GM12865 (cell line): ENCODE measurements at places on chromosomes 3 and 15.

DNA sequence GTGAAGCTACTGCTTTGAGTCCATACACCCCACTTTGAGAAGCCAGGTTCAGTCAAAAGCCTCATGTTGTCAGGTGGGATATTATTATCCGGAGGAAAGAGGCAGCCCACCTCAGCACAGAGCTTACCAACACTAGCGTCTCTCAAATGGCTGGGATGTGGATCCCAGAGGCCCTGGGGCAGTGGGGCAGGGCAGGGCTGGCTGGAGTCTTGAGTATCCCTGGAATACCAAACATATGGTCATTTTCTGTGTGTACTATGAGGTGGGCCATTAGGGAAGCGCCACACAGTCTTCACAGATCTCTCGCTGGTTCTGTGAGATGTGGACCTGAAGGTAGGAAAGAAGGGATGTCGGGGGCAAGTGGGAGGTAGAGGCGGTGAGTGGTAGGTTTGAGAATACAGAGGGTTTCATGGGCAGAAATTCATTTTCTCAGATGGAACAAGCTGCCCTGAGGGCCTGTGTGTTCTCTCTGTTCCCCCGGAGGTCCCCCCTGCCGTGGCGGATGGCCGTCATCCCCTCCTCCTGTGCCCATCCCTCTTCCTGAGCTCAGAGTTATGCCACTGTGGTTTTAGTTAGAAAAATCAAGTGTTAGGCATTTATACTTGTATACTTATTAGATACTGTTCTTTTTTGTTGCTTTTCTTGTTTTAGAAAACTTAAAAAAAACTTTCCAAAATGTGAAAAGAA is 66.4 kb downstream of the USP13 start:
- DNase-seq = no peak

- no peak for DNase-seq
Measured at GRCh38 chr3:55819005-55819404, 331.9 kb upstream of the WNT5A start.

DNA sequence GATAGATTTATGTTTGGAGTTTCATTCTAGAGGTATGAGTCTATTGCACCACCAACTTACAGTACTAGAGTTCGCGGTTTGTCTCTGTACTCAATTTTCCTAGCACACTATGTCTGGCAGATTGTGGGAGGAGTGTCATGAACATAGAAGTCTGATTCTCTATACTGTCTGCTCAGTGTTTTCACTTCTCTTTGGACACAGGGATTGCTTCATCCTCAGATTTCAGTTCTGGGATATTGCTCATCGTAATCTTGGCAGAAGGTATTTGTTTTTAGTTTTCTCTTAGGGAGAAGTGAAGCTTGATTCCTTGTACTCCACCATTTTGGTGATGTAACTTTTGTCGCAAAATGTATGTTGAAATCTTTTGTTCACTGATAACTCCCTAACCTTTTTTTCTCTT is 27.8 kb upstream of the AZI2 start:
- no peak for DNase-seq

- DNase-seq = no peak
Measured at GRCh38 chr3:152460936-152461335, 192.2 kb downstream of the MBNL1 start.

- DNase-seq = no peak
Measured at GRCh38 chr3:33991673-33992072, 193.2 kb downstream of the PDCD6IP start.

GRCh38 chr15:74783072-74783807 is 1.4 kb downstream of the CSK start:
- peak; percentile 76 for DNase-seq

- DNase-seq = no peak
Measured at GRCh38 chr15:70356919-70357318, 259.2 kb upstream of the TLE3 start.

DNA sequence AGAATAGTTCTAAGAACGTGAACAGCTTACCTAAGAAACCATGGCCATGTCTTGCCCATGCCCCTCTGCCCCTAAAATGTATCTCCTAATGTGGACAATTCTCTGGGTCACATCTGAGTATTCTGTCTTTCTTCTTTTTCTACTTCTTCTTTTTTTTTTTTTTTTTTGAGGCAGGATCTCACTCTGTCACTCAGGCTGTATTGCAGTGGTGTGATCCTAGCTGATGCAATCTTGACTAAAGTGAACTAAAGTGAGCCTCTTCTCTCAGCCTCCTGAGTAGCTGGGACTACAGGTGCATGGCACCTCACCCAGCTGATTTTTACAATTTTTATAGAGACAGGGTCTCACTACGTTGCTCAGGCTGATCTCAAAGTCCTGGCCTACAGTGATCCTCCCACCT is 204.8 kb upstream of the ZPLD1 start:
- no peak for DNase-seq

GRCh38 chr15:62190274-62190673 is 25.2 kb upstream of the C2CD4B start:
- no peak for DNase-seq

GRCh38 chr3:129016720-129017483 is 15.8 kb downstream of the EFCC1 start:
- DNase-seq = peak; percentile 90

- DNase-seq = no peak
Measured at GRCh38 chr3:125281381-125281780, 68.8 kb upstream of the SLC12A8 start.

DNA sequence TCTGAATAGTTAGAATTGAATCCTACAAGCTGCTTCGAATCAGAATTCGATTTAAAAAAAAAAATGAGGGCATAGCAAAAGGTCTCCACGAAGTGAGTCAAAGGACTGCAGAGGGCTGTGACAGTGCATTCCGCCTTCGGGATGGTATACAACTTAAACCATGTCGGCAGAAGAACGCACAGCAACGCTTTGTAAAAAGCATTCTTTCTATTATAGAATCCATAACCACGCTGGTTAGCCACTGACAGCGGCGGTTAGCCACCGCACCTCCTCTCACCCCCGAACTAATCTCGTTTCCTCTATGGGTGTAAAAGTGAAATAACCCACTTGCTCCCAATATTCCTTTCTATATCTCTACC is 664 bp upstream of the PIK3CA start:
- no peak for DNase-seq

DNA sequence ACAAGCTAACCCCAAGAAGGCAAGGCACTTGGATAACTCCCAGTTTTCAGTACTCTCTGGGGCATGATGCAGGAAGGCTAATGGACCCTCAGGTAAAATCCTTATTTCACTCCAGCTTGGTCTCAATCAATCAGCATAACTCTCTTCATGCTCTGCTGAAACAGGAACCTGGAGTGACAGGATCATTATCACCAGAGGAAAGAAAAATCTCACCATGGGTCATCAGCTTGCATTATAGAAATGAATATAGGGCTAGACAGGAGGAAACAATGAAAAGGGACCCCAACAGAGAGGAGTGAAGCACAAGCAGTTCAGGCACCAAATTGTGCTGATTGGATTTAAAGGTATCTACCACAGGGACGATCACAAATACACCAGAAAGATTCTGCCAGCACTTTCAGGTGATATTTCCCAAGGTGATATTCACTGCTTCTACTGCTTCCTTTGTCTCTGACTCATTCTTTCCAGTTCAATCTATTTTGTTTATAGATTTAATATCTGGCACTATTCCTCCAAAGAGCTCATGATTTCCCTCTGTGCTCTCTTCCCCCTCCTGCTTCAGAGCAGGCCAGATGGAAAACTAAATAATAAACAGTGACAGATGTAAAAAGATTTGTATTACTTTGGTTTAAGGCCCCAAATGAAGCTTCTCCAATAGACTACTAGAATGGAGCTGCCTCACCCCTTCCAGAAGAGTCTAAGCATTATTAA is 22.9 kb upstream of the THUMPD3 start:
- no peak for DNase-seq

GRCh38 chr15:40465939-40466338 is 4.8 kb upstream of the CHST14 start:
- DNase-seq = no peak

DNA sequence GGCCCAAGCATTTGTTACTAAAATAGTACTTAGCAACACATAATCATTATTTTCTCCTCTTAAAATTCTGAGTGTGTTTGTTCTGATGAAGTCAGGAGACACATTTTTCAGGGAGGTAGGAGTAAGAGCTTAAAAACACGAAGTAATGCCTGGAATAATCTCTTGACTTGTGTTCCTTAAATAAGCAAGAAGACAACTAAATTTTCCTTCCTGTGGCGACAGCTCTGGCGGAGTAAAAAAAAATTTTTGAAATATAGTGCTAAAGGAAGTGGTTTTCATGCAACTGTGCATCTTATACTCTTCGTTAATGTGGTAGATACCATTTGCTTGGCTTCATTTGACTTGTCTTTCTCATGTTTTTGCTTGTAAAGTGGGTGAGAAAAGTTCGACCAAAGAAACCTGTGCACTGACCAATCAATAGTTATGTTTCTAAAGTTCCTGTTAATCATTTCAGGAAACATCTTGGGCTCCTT is 11.1 kb upstream of the MBNL1 start:
- peak; percentile 87 for DNase-seq

DNA sequence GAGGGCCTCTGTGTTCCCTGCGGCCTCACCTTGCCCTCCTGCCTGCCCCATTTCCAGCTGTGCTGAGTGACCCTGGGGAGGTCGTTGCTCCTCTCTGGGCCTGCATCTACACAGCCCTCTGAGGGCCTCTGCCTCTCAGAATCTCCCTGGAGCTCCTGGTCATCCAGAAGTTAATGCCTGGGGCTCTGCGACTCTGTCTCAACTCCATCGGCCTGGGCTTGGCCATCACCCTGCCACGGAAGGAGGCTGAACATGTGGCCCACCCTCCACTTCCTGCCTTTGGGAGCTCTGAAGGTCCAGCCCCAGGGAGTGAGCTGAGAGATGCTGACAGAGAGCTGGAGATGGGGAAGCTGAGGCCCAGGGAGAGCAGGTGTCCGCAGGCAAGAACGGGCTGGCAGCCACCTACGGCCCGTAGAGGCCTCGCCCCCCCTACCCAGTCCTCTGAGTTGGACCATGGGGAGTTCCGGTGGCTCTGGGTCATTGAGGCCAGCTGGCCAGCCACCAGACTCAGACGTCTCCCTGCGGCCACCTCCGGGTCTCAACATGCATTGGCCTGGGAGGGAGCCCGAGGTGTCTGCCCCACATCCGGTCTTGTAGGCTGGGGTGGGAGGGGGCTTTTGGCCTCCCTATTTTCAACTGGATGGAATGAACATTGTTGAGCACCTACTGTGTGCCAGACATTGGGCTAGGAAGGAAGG is 34.2 kb downstream of the GRIP2 start:
- DNase-seq = no peak

DNA sequence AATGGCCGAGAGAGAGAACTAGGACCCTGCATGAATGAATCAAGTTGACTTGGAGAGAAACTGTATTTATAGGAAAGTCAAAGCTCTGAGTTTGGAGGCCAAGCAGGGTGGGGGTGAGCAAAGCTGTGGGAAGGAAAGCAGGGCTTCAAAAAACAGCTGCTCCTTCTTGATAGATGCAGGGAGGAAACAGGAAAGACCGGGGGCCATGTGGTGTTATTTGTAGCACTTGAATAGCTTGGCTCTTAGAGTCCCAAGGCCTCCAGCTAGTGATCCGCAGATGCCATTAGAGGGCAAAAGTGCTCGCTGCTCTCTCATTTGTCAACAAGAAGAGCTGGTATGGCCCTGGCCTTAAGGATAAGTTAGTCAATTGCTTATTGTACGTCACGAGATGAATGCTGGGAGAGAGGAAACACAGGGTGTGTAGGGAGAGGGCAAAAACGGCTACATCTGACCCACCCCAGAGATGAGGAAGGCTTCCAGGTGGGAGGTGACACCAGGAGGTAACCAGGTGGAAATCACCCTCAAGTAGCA is at the start of gene ALG1L2:
TSS of gene ALG1L2 (plus strand) at position 481 of the 531 bp plus-strand sequence. CDS start 186 bp downstream, outside the sequence.
- no peak for DNase-seq

GRCh38 chr3:104750581-104750980 is 616.1 kb upstream of the ALCAM start:
- no peak for DNase-seq

GRCh38 chr3:149848238-149848637 is 35.2 kb downstream of the RNF13 start:
- no peak for DNase-seq

- DNase-seq = no peak
Measured at GRCh38 chr3:59877263-59878037, 827.6 kb upstream of the CFAP20DC start.

GRCh38 chr3:159787178-159787574 is 201.5 kb upstream of the IL12A start:
- no peak for DNase-seq

DNA sequence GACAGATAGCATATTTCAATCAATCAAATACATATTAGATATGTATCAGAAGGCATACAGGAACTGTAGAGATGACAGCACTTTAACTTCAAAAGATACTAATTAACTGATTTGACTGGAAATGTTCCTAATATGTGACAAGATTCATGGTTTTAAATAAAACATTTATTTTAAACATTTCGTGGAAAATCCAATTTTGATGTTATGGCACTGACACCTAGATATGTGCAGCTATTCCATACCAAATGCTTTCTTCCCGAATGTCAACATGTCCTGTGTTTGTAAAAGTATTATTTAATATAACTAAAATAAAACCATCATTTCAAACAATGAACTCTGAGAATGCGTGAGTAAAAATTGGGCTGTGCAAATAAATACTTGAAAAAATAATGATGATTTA is 1209.3 kb downstream of the NSUN3 start:
- DNase-seq = no peak

DNA sequence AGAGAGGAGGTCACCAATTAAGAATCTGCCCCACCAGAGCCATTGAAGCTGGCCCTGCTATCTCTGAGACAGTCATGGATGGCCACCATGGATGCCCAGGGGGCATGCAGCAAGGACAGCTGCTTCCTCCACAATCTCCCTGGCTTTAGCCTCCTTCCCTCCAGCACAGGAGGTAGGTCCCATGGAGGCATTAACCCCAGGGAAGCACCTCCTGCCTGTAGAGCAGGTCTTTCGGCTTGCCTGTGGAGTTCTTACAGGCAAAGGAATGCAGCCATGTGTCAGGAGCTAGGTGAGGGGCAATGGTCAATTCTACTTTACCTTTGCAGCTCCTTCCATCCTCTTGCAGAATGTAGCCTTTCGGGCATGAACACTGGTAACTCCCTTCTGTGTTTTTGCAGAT is 93.8 kb downstream of the DUT start:
- DNase-seq = no peak

GRCh38 chr15:63602595-63602994 is 5.4 kb downstream of the FBXL22 start:
- no peak for DNase-seq

- DNase-seq = no peak
Measured at GRCh38 chr15:85036716-85037115, 55.1 kb downstream of the PDE8A start.

- no peak for DNase-seq
Measured at GRCh38 chr3:111820651-111821050, 38.4 kb upstream of the PHLDB2 start.

DNA sequence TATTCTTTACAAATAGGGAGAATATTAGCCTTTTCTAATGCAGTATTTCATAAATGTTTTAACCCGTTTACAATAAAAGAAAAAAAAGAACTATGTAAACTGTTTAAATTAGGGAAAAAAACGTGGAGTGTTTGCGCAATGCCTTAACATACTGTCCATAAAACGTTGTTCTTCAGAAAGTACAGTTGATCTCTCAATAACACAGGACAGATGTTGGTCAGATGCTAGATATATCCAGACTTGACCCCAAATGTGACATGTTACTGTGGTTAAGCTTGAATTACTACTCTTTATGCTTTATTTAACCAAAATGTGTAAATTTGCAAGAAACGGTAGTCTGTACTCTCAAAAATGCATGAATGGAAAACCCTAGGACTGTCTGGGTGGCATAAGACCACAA is 110.3 kb downstream of the PLOD2 start:
- DNase-seq = no peak
